ENCODE measurements at places on chromosomes 3 and 15. TPM values are rescaled to one million over a fixed set of nuclear protein-coding genes. Genes with fewer than 3 reads are reported as not detected.

MGA gene
- 22.5 TPM for polyA plus RNA-seq

ZPLD1 gene
- not detected for polyA plus RNA-seq

ZNF860 gene
- not detected for polyA plus RNA-seq

TMEM40 gene
- polyA plus RNA-seq: not detected

CPNE9 gene
- not detected for polyA plus RNA-seq

UPK1B gene
- polyA plus RNA-seq: not detected

LRRK1 gene
- polyA plus RNA-seq: not detected

SH2D7 gene
- polyA plus RNA-seq: not detected

PLCH1 gene
- polyA plus RNA-seq: not detected

DNAJA4 gene
- polyA plus RNA-seq: 12.3 TPM

GRCh38 chr15:68232449-68232848 lies 2.9 kb upstream of the CLN6 start:
- H3K36me3 ChIP-seq: no peaks in the 10 kb centered on the region
- H3K4me1 ChIP-seq: peaks cover 17% of the 10 kb centered on the region
- DNase-seq: no peak
- no peak overlapping the region for H3K4me3 ChIP-seq

- no peak overlapping the region for H3K27ac ChIP-seq
- no peaks in the 10 kb centered on the region for H3K27me3 ChIP-seq
- no peak overlapping the region for H3K4me3 ChIP-seq
- no peaks in the 10 kb centered on the region for H3K4me1 ChIP-seq
Observed at GRCh38 chr3:35404571-35404970, 234.8 kb upstream of the ARPP21 start.

GRCh38 chr3:126129398-126129891 lies 45.5 kb upstream of the SLC41A3 start:
- H3K36me3 ChIP-seq: no peaks in the 10 kb centered on the region
- no peaks in the 10 kb centered on the region for H3K27me3 ChIP-seq

- H3K4me1 ChIP-seq: no peaks in the 10 kb centered on the region
- no peaks in the 10 kb centered on the region for H3K27me3 ChIP-seq
- H3K36me3 ChIP-seq: no peaks in the 10 kb centered on the region
- H3K4me3 ChIP-seq: no peak overlapping the region
Observed at GRCh38 chr3:171850320-171850959, 7.3 kb downstream of the TMEM212 start.

DNA sequence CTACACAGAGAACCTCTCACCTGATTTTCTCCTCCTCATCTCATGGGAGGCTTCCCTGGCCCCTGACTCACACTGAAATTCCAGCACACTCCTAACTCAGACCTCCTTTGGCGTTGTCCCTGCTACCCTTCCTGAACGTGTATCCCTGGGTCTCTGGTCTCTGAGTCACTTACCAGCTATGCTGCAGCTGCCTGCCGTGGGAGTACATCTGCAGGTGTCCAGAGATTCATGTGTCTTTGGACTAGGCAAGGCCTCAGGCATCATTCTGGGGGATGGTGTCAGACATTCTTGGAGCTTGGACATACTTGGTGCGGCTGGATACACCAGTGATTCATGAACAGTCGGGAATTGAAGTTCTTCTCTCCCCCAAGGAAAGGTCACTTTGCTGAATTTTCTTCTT lies 148.8 kb upstream of the TRIM42 start:
- H3K4me1 ChIP-seq: no peaks in the 10 kb centered on the region
- no peaks in the 10 kb centered on the region for H3K27me3 ChIP-seq
- no peaks in the 10 kb centered on the region for H3K36me3 ChIP-seq
- no peak overlapping the region for H3K27ac ChIP-seq
- no peak for DNase-seq
- no peak overlapping the region for H3K4me3 ChIP-seq

- no peaks in the 10 kb centered on the region for H3K36me3 ChIP-seq
- peaks cover 6% of the 10 kb centered on the region for H3K27me3 ChIP-seq
- H3K4me1 ChIP-seq: no peaks in the 10 kb centered on the region
- H3K27ac ChIP-seq: no peak overlapping the region
- H3K4me3 ChIP-seq: no peak overlapping the region
Observed at GRCh38 chr3:13947912-13948311, 68.0 kb upstream of the WNT7A start.

DNA sequence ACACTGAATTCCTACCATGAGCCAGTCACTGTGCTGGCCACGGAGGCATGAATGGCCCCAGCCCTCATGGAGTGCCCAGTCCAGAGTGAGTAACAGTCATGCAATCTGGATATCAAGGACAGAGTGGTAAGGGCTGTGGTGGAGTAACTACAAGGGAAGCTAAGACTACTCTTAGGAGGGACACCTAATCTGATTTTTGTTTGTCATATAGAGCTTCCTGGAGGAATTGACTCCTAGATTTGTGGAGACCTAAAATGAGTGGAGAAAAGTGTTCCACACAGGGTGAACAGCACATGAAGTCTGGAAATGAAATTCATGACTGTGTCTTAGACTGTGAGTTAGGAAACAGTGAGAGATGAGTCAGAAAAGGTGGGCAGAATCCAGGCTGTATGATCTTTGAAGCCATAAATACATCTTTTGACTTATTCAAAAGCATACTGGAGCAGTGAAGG lies 219.9 kb downstream of the NFKBIZ start:
- H3K27ac ChIP-seq: no peak overlapping the region
- no peak for DNase-seq
- H3K36me3 ChIP-seq: no peaks in the 10 kb centered on the region
- no peak overlapping the region for H3K4me3 ChIP-seq

- H3K36me3 ChIP-seq: no peaks in the 10 kb centered on the region
- no peak overlapping the region for H3K27ac ChIP-seq
- no peak overlapping the region for H3K4me3 ChIP-seq
- no peaks in the 10 kb centered on the region for H3K27me3 ChIP-seq
Observed at GRCh38 chr15:100109486-100110035, 232.2 kb downstream of the ADAMTS17 start.

- no peaks in the 10 kb centered on the region for H3K4me1 ChIP-seq
- H3K36me3 ChIP-seq: peaks cover 46% of the 10 kb centered on the region
- no peak overlapping the region for H3K27ac ChIP-seq
- no peaks in the 10 kb centered on the region for H3K27me3 ChIP-seq
Observed at GRCh38 chr3:14113965-14114635, 10.6 kb downstream of the CHCHD4 start.

GRCh38 chr3:117052395-117052794 lies 342.8 kb downstream of the TUSC7 start:
- no peak overlapping the region for H3K4me3 ChIP-seq
- no peaks in the 10 kb centered on the region for H3K27me3 ChIP-seq
- no peaks in the 10 kb centered on the region for H3K4me1 ChIP-seq
- no peaks in the 10 kb centered on the region for H3K36me3 ChIP-seq

- no peak for DNase-seq
- H3K27ac ChIP-seq: no peak overlapping the region
- no peak overlapping the region for H3K4me3 ChIP-seq
- H3K27me3 ChIP-seq: no peaks in the 10 kb centered on the region
- H3K36me3 ChIP-seq: no peaks in the 10 kb centered on the region
- H3K4me1 ChIP-seq: no peaks in the 10 kb centered on the region
Observed at GRCh38 chr15:77907824-77908751, 169.4 kb downstream of the TBC1D2B start.

DNA sequence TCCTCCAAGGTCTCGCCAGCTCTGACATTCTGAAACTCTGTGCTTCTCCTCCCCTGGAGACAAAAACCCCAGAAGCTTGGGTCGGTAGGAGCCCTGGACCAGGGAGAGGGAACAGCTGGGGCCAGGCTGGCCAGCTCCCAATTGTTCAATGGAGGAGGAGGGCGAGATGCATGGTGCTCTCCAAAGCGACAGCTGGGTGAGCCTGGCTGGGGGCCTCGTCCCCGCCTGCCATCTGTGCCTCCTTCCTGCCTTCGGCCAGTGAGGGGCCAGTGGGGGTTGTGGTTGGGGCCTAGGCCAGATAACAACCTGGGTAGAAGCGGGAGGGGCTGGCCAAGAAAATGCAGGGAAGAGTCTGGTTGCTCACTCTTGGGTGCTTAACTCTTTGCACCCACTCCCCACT lies 79.4 kb downstream of the CORO2B start:
- no peak for DNase-seq

DNA sequence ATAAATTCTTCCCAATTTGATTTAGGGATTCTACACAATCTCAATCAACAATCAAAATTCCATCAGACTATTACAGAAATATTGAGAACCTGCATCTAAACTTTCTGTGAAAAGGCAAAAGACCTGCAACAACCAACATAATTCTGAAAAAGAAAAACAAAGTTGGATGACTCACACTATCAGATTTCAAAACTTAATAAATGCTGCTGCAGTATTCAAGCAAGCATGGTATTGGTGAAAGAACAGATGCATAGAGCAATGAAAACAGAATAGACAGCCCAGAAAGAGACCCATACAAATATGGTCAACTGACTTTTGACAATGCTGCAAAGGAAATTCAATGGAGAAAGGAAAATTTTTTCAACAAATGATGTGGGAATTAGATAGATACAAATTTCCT lies 477.1 kb upstream of the NR2F2 start:
- no peak overlapping the region for H3K27ac ChIP-seq
- H3K36me3 ChIP-seq: no peaks in the 10 kb centered on the region
- H3K4me1 ChIP-seq: no peaks in the 10 kb centered on the region
- no peak for DNase-seq

DNA sequence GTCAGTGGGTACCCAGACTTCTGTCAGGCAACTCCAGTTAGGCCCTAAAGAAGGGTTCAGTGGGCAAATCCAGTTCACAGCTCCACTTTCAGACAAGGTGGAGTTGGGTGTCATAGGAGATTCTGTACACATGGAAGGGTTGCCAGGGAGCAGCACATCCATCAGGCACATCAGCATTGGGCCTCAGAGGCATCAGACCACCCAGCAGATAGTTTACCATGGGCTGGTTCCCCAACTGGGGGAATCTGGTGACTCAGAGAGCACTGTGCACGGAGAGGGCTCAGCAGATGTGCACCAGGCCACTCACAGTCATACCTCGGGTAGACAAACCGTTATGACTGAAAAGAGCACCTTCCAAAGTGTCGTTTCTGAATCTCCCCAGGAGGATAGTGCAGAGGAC lies 27.2 kb downstream of the SYNM start:
- no peak for DNase-seq
- H3K27me3 ChIP-seq: no peaks in the 10 kb centered on the region
- no peak overlapping the region for H3K27ac ChIP-seq
- no peak overlapping the region for H3K4me3 ChIP-seq
- no peaks in the 10 kb centered on the region for H3K4me1 ChIP-seq

GRCh38 chr3:120449701-120450599 lies 842 bp downstream of the FSTL1 start:
- no peaks in the 10 kb centered on the region for H3K36me3 ChIP-seq
- peaks cover 7% of the 10 kb centered on the region for H3K27me3 ChIP-seq
- no peaks in the 10 kb centered on the region for H3K4me1 ChIP-seq
- no peak overlapping the region for H3K27ac ChIP-seq
- DNase-seq: no peak
- no peak overlapping the region for H3K4me3 ChIP-seq

DNA sequence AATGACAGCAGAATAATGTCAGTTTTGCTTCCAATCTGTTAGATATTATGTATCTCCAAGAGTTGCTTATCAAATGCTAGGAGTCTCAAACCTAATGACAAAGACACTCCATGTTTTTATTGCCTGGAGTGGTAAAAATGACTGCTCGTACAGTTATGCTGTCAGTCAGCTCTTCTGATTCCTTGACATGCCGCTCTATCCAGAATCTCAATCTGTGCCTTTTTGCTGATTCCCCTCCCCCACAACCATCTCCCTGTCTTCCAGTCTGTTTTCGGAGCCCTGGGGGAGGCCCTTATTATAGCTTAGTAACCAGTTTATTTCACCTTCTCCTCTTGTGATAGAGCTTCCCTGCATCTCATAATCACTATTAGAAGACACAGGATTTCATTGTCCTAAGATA lies 2.6 kb downstream of the MKRN2 start:
- H3K27ac ChIP-seq: no peak overlapping the region
- H3K4me1 ChIP-seq: peaks cover 37% of the 10 kb centered on the region
- H3K4me3 ChIP-seq: no peak overlapping the region
- peaks cover under 1% of the 10 kb centered on the region for H3K36me3 ChIP-seq
- no peak for DNase-seq
- peaks cover 7% of the 10 kb centered on the region for H3K27me3 ChIP-seq

DNA sequence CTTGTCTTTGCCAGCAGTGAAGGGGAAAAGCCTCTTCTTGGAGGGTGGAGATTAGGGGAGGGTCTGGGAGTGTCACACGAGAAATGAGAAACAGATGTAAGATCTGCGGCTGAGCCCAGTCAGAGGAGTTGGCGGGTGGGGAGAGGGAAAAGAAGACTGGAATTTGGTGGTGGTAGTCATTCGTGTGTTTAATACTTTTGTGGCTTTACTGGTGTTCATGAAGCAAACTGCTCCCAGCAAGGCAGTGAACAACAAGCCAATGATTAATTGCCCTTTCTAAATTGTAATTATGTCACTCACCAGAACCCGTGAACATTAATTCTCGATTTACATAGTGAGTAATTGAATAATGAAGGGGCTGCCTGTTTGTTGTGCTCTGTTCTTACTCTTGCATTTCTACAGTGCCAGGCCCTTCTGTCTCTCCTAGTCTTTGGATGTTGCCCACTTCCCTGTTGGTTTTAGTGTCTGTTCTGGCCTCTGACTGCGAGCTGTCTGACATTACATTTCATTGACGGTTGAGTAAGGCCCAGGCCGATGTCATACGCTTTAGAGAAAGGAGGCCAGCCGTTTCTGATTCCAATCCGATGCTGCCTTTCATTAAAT lies 78.0 kb downstream of the CHCHD6 start:
- no peaks in the 10 kb centered on the region for H3K36me3 ChIP-seq
- no peaks in the 10 kb centered on the region for H3K4me1 ChIP-seq
- no peak for DNase-seq
- no peaks in the 10 kb centered on the region for H3K27me3 ChIP-seq

DNA sequence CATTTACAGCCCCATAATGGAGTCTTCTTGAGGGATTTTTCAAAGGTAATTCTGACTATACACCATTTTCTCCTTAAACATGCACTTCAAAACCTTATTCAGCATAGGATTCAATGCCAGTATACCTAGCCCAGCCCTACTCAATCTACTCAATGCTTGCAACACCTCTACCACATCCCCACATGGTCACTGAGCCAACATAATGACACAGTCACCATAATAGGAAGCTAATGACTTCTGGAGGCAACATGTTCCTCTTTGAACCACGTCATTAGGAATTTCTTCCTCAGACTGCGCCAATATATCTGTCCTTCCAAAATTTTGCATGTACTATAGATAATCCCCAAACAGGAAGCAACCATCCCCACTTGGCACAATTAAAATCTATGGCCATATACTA lies 153.9 kb upstream of the SETMAR start:
- no peak overlapping the region for H3K27ac ChIP-seq
- H3K36me3 ChIP-seq: no peaks in the 10 kb centered on the region
- no peaks in the 10 kb centered on the region for H3K4me1 ChIP-seq
- H3K27me3 ChIP-seq: no peaks in the 10 kb centered on the region
- DNase-seq: no peak
- no peak overlapping the region for H3K4me3 ChIP-seq

- H3K4me1 ChIP-seq: peaks cover 11% of the 10 kb centered on the region
- H3K27me3 ChIP-seq: no peaks in the 10 kb centered on the region
- peak overlapping the region; percentile 44 for H3K4me3 ChIP-seq
- no peak for DNase-seq
- H3K27ac ChIP-seq: peak overlapping the region; percentile 36
Observed at GRCh38 chr3:184712248-184713039, 580 bp upstream of the MAGEF1 start.

Measured in CD8-positive, alpha-beta memory T cell (primary cell).